Astrocyte (in vitro differentiated cells and primary cell): ENCODE measurements at places on chromosomes 12 and 14.

DNA sequence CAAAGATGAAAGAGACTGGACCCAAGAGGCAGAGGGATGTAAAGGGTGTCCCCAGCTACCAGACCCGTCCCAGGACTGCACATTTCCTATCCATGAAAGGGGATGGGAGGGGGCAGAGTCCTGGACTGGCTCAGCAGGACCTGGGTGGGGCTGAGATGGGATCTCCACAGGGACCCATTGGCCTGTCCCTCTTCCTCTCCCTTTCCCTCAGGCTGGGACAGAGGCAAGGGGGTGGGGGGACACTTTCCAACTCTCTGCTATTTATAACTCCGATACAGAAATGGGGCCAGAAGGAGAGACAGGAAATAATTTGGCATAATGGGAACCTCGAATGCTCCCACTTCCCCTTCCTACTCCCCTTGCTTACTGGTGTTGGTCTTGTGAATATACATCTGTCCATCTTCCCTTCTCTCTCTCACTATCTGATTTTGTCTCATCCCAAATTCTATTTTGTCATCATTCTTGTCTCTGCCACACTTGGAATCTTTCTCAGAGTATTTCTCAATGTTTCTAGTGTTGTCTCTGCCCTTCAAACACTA lies 1.1 kb upstream of the ITGA7 start:
- DNase-seq, result no peak

DNA sequence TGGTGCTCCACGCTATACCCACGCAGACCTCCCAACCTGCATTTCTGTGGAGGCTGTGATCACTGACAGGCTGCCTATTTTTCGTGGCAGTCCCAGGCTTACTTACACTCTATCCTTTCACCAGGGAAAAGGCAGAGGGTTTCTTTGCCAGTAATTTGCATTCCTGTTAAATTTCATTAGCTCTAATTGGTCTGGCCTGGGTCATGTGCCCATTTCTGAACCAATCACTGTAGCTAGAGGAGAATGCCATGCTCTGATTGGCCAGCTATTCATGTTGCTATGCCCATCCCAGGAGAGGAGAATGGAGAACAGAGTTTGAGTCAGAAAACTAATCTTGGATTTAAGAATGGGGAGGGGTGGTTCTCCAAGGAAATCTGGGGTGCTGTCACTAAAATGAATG lies 43.2 kb upstream of the TUNAR start:
- no peak for DNase-seq

GRCh38 chr12:16437926-16438325 lies 90.5 kb downstream of the MGST1 start:
- DNase-seq, result no peak

DNA sequence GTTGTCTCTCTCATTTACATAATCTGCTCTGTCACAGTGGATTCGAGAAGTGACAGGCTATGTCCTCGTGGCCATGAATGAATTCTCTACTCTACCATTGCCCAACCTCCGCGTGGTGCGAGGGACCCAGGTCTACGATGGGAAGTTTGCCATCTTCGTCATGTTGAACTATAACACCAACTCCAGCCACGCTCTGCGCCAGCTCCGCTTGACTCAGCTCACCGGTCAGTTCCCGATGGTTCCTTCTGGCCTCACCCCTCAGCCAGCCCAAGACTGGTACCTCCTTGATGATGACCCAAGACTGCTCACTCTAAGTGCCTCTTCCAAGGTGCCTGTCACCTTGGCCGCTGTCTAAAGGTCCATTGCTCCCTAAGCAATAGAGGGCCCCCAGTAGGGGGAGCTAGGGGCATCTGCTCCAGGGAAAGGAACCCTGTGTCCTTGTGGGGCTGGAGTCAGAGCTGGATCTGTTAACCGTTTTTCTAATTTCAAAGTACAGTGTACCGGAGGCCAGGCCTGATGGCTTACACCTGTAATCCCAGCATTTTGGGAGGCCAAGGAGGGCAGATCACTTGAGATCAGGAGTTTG lies 5.1 kb downstream of the ERBB3 start:
- no peak for DNase-seq
